ENCODE measurements at places on chromosomes 16 and 17.
A peak's percentile ranks its signal among the peaks of the same experiment; 100 is the strongest.

DNA sequence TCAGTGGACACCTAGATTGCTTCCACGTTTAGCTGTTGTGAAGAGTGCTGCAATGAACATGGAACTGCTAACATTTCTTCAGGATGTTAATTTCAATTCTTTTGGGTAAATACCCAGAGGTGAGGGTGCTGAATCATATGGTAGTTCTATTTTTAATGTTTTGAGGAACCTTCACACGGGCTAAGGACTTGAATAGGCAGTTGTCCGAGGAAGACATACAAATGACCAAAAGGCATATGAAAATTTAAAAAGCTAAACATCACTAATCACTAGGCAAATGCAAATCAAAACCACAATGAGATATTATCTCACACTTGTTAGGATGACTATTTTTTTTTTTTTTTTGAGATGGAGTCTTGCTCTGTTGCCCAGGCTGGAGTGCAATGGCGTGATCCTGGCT is 173.3 kb downstream of the PRKCB start:
- DNase-seq: no peak

- DNase-seq: no peak
These were observed 151.7 kb downstream of the PRKCB start for GRCh38 chr16:23987443-23987842.

DNA sequence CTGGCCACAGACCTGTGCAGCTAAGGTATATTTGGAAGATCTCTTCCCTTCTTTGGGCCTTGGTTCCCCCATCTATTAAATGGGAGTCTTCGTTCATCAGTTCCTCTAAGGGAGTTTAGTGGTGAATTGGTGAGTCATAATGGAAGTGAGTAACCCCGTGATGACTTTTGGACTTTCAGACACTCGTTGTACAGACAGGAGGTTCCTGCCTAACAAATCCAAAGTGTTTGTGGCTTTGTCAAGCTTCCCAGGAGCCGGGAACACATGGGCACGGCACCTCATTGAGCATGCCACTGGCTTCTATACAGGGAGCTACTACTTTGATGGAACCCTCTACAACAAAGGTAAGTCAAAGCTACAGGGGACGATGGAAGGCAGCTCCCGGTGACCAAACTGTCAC is 40.4 kb downstream of the WSCD1 start:
- no peak for DNase-seq

DNA sequence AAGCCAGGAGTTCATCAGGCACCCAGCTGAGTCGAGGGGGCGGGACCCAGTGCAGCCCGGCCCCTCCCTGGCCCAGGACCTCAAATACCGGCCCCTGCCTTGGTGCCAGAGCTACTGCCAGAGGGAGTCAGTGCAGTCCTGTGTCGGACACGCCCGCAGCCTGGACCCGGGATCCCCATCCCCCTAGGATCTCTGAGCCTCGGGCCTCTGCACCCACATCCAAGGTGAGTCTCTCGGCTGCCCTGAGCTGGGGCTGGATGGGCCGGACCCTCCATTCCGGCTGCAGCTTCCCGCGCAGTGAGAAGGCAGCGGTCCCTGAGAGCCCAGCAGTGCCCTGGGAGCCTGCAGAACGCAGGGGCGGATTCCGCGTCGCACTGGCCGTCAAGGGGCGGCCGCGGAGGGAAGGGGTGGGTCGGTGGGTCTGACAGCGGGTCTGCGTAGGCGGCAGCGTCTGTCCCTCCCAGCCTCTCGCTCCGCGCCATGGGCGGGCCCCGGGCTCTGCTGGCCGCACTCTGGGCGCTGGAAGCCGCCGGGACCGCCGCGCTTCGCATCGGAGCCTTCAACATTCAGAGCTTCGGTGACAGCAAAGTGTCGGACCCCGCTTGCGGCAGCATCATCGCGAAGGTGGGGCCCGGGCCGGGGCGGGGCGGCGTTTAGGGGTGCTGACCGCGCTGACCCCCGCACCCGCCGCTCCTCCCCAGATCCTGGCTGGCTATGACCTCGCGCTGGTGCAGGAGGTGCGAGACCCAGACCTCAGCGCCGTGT is at the start of gene DNASE1L2:
Gene DNASE1L2 (plus strand): TSS at position 108 of the 765 bp plus-strand sequence. CDS start 373 bp downstream, at position 481.
- no peak for DNase-seq

- DNase-seq: no peak
These were observed 6.4 kb upstream of the SRCAP start for GRCh38 chr16:30692396-30693064.

- DNase-seq: no peak
These were observed 11.4 kb upstream of the KREMEN2 start for GRCh38 chr16:2952679-2953078.

- DNase-seq: no peak
These were observed 51.3 kb downstream of the AKAP1 start for GRCh38 chr17:57136355-57136754.

DNA sequence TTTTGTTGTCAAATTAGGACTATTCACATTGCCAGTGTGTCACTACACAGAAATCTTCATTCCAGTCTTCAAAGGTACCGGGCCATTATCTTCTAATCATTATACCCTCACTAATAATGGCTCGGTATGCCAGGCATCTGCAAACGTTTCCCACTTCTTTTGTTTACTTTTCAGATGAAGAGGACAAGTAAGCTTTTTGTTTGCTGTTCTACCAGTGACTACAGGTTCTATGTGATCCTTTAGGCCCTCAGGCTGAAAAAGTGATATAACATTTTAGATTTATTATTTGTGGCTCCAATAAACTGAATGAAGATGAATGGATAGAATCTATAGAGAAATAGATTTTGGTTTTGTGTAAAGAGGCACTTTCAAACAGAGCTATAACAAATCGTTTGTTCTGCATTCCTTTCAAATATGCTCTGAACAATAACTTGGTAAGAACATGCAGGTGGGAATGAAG is 403 bp upstream of the KRTAP3-1 start:
- DNase-seq: no peak

- no peak for DNase-seq
These were observed 7.5 kb downstream of the NFATC2IP start for GRCh38 chr16:28958216-28958615.

DNA sequence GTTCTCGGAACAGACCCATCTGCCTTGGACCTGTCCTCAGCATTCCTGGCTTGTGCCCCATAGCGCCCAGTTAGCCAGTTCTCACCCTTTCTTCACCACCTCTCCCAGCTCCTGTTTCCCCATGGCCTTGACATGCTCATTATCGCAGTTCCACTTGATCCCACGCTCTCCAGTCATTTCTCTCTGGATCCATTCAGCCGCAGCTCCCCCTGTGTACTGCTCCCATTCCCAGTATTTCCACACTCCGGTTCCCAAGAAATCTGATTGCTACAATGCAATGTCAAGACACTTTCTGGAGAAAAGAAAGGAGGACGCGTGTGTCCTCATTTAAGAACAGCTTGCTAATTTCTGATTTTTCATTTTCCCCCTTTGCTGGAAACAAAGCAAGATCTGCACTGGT is 55.4 kb downstream of the TMEM186 start:
- no peak for DNase-seq

GRCh38 chr16:72094266-72094610 is 591 bp downstream of the DHX38 start:
- DNase-seq: peak; percentile 35

DNA sequence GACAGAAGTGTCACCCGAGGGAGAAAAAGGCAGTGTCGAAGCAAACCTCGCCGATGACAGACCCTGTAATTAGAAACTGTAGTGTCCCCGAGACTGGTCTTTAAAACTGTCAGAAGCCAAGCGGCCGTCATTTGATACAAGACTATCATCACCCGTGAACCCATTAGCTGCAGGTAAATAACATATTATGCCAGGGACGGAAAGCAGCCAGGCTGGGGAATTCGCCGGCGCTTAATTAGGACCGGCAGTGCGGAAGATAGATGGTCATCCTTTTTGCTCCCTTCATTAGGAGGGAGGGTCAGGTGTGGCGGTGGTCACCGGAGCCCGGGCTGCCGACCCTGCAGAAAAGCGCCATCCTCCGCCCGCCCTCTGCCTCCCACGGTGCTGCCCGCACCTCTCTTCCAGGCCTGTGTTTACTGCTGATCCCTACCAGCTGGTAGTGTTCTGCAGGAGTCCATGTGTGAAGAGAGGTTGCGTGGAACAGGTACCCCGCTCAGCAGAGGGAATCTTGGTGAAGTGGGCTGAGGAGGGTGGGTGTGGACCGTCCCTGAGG is 109.4 kb upstream of the GSE1 start:
- no peak for DNase-seq

DNA sequence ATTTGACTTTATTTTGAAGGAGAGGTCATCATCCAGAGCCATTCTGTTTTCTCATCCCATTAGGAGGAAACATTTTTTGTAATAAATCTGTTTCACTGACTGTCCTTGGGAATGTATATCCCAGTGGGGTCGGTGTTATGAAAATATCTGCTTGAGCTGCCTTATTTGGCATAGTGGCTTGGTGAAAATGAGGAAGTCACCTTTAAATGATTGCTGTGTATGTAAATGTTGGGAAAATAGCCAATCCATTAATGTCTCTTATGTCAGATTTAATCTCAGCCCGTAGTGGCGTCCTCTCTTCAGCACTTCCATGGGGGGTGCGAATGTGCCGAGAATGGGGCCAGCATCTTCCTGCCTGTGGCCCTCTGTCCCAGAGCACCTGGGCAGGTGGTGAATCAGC is 57.6 kb downstream of the BANP start:
- DNase-seq: no peak

DNA sequence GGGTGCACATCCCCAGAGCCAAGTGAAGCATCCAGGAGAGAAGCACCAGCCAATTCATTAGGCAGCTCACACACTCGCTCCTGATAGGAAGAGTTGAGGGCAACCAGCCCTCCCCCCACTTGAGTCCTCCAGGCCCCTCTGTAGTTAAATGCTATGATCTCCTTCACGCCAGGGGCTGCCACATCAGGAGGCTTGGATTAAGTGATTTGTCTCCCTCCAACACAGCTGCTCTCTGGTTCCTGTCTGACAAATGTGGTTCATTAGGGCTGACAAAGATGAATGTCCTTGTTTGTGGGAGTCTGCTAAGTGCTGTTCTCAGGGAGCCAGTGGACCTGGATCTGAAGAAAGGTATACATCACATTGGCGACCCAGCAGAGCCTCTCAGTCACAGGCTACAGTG is 94.5 kb upstream of the WSCD1 start:
- DNase-seq: no peak

GRCh38 chr16:11689031-11689840 is 21.0 kb downstream of the SNN start:
- no peak for DNase-seq

GRCh38 chr16:81514041-81514559 is 69.5 kb downstream of the CMIP start:
- no peak for DNase-seq

All from stimulated activated CD4-positive, alpha-beta T cell treated with anti-CD3 and anti-CD28 coated beads, Interleukin-12 subunit alpha, Interleukin-12 subunit beta, amount 100 ng/mL, for 4 hours (primary cell).